ENCODE measurements at places on chromosomes 2 and 18.

- no peak for DNase-seq
Observed at GRCh38 chr2:197893403-197894177, 89.2 kb downstream of the PLCL1 start.

- DNase-seq, result no peak
Observed at GRCh38 chr2:16071865-16072637, 131.7 kb downstream of the MYCN start.

GRCh38 chr2:86783615-86784339, 6.9 kb downstream of the CD8A start:
- no peak for DNase-seq

DNA sequence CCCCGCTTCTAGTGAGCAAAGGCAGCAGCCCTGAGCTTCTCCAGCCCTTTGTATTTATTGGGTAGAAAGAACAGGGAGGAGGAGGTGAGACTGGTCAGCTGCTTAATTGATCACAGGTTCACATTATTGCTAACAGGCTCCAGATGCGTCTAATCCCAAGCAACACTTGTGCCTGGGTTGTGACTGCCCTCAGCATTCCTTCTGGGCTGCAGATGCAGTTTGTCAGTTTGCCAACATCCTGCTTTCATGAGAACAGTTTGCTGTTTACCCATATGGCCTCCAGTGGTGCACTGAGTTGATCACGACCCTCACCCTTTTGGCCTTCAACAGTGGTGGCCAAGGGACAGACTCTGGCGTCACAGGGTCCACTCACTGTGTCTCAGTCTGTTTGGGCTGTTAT, 159.5 kb upstream of the ZNF516 start:
- no peak for DNase-seq

DNA sequence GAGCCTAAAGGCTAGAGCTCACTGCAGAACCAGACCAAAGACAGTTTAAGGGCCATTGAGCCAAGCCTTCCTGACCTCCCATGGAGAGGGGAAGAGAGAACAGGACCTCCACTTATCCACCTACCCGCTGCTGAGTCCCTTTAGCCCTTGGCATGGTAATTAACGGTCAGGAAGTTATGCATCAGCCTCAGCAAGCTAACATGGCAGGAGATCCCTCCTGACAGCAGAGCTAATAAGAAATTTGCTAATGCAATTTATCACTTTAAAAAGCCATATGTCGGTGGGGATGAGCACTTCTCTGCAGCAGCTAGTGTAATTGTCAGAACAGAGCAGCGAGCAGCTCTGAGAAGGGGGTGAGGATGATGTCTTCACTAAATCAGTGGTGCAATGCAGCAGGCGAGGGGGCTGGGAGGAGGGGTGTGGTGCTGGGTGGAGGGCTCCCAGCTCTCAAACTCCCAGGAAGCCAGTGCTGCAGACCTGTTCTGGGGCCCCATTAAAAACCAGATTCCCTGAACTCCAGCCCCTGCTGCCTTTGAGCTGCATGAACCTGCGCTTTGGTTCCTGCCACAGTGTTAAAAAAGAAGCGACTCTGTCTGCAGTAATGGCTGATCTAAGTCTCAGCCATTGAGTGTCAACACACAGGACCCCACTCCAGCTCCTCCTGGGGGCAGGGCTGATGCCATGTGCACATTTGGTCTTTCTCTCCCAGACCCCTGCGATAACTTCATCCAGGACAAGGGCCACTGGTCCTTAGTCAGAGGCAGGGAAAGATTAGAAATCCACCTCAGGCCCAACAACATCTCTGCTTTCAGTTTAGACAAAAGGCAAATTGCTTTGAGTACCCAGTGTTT, 84.2 kb upstream of the STPG4 start:
- no peak for DNase-seq

- no peak for DNase-seq
Observed at GRCh38 chr2:16633621-16634430, 31.8 kb downstream of the CYRIA start.

DNA sequence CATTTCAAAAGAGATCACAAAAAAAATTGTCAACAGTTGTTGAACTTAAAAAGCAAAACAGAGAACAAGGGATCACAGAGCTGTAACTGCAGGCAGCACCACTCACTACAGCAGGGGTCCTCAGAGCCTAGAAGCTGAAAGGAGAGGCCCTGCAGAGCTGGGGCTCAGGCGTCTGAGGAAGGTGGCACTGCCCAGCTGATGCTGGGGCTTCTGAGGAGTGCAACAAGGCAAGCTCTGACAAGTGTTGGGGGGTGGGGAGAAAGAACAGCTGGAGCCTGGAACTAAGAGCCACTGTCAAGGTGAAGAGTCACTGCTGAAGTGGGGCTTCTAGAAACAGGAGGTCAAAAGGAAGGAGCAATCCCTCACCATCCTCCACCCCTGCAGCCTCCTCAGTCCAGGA, 46.2 kb downstream of the FTCDNL1 start:
- DNase-seq, result no peak

DNA sequence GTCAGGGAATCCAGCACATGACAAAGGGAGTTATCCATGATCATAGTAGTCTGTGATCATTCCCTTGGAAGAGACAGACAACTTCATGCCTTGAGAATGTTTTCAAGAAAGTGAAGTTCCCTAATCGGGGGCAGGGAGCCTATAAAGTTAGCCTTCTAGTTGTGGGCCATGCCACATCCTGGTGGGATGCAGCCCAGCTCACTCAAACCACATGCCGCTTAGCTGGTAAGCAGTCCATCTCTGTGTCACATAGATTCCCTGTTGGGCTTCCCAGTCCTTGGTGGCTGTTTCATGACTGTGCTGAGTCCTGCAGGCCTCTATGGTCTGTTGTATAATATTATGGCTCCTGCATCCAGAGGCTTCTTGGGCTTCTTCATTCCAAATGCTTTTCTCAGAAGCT, 11.4 kb upstream of the ARHGAP25 start:
- no peak for DNase-seq

DNA sequence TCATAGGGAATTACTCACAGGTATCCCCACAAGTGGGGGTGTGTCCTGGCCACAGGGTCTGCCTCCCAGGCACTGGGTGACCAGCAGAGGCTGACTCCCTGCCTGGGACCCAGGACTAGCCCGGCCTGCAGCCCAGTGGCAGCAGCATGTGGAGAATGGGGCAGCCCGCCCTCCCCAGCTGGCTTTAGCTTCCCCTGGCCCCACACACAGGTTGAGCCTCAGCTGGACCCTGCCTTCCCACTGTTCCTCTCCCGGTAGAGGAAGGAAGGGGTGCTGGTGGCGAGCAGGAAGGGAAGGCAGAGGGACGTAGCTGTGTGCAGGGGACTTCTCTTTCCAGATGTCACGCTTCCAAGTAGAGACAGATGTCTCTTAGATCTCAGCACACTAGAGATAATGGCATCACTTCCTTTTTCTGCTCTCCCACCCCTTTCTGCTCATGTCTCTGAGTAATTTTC, 51.4 kb downstream of the EMILIN2 start:
- no peak for DNase-seq

- DNase-seq, result no peak
Observed at GRCh38 chr2:185472574-185472973, 266.0 kb upstream of the FSIP2 start.

DNA sequence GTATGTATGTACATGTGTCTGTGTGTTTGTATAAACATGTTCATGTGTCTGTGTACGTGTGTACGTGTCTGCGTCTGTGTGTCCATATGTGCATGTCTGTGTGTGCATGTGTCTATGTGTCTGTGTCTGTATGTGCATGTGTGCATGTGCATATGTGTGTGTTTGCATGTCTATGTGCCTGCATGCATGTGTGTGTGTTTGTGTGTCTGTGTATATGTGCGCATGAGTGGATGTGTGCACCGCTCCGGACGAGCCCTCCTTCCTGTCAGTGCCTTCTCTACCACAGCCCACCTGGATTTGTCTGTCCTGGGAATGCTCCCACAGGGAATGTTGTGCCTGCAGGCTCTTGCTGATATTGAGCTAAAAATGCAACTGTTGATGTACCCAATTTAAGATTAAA, 113.3 kb upstream of the EPC2 start:
- no peak for DNase-seq

DNA sequence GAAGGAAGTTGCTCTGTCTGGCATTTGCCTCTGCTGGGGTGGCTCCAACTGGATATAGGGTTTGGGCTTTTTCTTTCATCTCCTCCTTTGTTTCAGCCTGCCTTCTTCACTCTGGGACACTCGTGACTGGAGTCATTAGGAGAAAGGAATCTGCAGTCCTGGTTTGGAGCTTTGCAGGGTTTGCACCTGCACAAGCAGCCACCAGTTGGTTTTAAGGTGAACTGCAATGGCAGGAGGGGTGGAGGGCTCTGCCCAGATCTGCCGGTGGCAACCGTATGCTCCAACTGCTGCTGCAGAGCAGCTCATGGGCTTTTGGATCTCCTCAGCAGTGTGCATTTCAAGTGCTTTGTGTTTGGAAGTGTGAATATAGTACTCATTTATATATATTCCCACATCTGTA, 131.3 kb upstream of the MGAT5 start:
- DNase-seq, result no peak

DNA sequence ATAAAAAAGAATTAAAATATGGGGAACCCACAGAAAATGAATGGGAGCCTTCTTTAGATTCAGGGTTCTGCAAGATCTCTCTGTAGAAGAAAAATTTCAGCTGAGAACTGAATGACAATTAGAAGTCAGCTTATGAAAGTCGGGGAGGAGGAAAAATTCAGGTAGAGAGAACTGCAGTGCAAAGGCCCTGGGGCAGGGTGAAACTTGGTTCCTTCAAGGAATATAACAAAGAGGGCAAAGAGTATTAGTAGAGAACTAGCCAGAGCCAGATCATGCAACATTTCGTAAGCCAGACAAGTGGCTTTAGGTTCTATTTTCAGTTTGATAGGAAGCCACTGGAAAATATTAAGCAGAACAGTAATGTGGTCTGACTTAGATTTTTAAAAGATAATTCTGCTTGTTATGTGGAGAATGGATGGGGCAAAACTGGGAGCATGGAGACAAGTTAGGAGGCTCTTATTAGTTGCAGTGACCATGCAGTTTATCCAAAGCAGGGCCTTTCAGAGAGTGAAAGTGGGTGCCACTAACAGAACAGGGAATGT, 27.9 kb downstream of the RAB27B start:
- DNase-seq, result no peak

- DNase-seq, result no peak
Observed at GRCh38 chr2:178998539-178998938, 51.4 kb downstream of the CCDC141 start.

DNA sequence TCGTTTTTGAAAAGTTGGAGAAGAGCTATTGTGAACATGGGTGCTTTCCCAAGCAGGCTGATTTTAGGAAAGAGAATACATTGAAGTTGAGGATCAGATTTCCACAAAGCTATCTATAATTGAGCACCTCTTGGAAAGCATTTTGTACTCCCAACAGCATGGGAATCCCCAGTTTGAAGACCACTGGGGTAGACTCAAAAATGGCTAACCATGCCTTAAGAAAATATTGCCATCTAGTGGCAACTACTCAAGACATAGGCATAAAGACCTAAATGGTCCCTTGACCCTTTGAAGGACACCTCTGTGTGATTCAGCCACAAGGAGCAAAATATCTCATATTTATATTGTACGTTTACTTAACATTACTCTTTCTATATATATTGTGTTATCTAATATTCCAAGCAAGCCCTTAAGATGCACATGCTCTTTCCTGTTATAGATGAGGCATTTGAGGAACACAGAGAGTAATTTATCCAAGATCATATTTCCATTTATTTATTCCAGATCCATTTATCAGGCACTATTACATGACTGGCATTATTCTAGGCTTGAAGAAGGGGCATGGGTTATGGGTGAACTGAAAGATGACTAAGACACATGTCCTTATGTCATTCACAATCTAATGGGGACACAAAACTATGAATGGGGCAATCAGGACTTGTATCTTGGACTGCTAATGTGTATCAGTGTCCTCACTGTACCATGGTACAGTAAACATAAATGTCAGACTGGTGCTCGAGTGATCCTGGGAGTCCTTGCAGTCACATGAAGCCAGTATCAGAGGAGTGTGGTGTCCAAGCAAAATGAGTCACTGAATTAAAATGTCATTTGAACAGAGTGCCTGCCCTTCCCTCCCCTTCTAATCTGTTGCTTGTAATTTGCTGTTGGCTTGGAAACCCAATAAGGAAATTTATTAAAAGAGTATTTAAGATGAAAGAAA, 121.0 kb upstream of the XPO1 start:
- no peak for DNase-seq

DNA sequence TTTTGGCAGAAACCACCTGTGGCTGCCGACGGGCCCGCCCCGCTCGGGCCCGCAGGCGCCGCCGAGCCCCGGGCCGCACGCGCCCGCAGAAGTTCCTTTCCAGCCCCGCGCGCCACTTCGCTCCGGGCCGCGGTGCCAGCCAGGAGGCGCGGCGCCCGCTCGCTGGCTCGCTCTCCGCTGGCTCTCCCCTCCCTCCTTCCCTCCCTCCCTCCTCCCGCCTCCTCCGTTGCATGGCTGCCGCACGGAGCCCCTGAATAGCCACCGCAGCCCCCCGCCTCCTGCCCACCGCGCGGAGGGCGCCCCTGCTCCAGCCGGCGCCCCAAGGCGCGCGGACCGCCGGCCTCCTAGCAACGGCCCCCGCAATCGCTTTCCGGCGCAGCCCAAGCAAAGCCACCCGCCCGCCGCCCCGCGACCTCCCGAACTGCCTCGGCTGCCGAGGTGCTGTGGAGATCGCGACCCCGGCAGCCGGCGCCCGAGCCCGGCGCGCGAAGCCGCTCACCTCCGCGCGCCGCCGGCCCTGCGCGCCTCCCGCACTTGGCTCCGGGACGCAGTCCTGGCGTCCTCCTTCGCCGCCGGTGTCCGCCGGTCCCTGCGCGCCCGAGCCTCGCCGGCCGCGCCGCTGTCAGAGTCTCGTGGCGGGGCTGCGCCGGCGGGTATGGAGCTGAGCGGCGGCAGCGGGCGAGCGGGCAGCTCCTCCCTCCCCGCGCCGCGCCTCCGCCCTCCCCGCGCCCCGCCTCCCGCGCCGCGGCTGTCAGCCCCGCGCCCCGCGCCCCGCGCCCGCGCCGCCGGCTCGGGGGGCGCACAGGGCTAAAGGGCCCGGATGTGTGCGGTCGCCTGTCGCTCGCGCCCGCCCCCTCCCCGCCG, at the start of gene ZBTB7C:
TSS of gene ZBTB7C (minus strand) at position 657 of the 864 bp plus-strand sequence.
- no peak for DNase-seq

- no peak for DNase-seq
Observed at GRCh38 chr2:28997847-28998735, 17.0 kb downstream of the TOGARAM2 start.

GRCh38 chr2:205171261-205171940, 510.9 kb upstream of the NRP2 start:
- no peak for DNase-seq

DNA sequence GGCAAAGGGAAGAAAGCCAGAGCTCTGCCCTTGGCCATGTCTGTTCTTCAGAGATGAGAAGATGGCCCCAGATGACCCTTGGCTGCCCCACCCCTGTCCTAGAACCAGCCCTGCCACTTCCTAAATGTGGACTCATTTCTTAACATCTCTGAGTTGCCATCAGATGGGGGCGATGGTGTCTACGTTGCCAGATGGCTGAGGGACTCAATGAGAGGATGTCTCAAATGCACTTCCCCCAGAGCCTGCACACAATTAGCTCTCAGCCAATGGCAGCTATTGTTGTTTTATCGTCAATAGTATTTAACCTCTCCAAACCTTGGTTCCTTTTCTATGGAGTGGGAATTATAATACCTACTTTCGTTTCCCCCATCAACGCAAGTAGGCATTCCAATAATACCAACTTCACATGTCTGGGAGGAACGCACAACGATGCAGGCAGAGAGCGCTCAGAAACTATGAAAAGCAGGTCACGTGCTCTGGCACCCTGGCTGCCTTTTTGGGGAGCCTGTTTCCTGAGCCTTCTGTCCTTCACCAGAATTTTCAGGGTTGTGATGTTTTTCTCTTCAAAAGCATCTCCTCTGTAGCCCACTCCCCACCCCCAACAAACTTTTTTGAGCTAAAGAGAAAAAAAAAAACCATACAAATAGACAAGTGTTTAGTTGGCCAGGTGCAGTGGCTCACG, 100.3 kb downstream of the MCFD2 start:
- DNase-seq, result no peak
